Ureter (tissue), 1 donor: ENCODE measurements at places on chromosomes 6 and 20. TPM values are rescaled to one million over a fixed set of nuclear protein-coding genes. Genes with fewer than 3 reads are reported as not detected.

ZNF391 gene
- 8.0 TPM for total RNA-seq

- no peak for DNase-seq
These were observed 563.8 kb downstream of the COL12A1 start for GRCh38 chr6:74642101-74642500.

DNA sequence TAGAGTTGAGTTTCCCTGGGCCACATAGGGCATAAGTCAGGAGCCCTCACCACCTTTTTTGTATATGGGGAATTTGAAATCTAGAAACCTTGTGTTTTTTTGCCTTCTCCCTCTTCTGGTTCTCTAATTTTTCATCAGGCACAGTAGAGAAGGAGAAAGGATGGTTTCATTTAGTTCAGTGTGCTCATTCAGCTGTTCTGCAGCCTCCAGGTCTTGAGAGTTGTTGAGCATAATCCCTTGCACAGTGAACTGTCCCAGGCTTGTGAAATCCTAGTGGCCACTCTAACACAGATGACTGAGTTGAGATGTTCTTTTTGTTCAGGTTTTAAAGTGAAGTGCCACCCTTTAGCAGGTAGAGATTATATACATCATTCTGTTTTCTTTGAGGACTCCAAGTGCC, 183.5 kb downstream of the CDKAL1 start:
- no peak for DNase-seq

DNA sequence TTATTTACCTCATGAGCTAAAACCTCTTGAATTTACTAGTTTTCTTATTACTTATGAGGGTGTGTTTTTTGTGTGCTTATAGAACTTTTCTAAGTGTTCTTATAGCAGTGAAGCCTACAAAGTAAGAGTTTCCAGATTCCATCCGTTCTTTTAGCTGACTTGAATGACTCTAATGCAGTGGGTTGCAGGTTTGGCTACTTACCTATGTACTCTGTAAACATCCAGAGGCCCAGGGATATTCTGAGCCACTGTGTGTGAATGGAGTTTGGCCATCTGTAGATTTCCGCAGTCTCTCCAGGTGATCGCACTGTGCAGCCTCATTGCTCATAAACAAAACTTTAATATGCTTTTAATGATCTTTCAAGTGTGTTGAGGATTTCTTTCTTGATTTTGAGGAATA, 157.8 kb downstream of the MYO6 start:
- DNase-seq = no peak

ADGRB3 gene
- total RNA-seq = 6.7 TPM

DNA sequence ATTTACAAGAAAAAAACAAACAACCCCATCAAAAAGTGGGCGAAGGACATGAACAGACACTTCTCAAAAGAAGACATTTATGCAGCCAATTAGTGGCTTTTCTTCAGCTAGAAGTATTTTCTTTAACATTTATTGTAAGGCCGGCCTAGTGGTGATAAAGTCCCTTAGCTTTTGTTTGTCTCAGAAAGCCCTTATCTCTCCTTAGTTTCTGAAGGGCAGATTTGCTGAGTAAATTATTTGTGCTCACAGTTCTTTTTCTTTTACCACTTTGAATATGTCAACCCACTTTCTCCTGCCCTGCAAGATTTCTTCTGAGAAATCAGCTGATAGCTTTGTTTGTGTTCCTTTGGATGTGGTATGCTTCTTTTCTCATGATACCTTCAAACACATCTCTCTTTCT, 344.0 kb upstream of the SYNCRIP start:
- no peak for DNase-seq

TRIM10 gene
- total RNA-seq = not detected

DNA sequence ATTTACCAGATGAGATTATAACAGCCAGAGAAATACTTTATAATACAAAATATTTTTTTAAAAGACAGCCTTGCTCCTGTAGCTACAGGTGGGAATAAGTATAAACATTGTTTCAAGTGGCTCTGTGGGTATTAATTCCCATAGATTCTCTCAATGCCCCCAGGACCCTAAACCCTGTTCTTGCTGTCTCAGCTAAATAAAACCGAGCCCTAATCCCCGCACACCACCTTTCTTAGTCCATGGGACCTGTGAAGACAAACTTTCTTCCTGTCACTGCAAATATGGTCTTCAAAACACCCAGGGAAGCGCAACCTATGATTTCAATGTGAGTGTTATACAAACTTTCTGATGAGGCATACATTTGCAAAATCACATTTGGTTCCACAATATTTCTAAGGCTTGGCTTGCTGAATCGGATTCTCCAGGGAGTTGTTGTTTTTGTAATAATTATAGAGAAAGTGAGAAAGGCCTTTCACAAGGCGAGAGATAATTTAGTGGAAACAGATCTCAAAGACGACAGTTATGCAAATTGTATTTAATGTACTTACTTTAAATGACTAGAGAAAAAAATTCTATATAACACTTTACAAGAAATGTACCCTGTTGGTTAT, 11.1 kb downstream of the SMLR1 start:
- no peak for DNase-seq

DNA sequence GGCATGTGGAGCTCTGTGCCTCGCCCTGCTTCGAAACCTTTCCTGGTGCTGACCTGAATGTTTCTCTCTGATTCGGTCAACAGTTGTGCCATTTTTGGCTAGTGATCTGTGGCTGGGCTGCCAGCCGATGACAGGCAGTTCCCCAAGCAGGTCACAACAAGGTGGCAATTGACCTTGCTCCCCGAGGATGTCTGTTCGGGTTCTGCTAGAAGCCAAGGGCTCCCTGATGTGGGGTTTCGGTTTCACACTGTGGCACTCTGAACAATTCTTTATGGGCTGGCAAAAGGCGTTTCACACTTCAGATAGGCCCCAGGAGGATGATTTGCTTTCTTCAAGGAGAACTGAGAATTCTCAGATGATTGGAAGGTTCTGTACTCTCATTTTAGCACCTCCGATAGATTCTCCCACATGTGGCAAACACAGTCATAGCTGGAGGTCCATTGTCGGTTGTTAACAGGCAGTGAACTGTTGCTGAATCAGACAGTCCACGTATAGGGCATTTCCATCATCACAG, 135.6 kb downstream of the SLC24A3 start:
- DNase-seq = no peak

- DNase-seq = no peak
These were observed 177.8 kb downstream of the EDN1 start for GRCh38 chr6:12467706-12468670.

TTBK1 gene
- not detected for total RNA-seq

DNA sequence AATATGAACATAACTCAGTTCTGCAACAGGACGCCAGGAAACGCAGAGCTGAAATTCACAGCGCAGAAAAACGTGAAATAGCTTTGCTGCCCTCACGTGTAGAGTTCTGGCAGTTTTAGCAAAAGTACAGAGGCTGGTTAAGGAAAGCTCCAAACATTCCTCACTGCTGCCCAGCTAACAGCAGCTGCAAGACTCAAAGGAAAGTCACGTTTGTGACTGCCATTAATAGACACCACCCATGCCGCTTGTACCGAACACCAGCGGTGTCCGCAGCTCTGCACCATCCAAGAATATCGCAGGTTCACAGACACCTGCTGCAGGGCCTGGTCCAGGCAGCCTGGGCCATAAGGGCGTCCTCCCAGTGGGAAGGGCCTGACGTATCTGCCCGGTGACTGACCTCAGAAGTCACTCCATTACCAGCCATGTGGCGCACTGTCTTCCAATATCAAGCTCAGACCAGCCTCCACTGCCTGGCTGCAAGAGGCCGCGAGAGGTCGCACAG, 61.4 kb downstream of the WDR27 start:
- no peak for DNase-seq

DNA sequence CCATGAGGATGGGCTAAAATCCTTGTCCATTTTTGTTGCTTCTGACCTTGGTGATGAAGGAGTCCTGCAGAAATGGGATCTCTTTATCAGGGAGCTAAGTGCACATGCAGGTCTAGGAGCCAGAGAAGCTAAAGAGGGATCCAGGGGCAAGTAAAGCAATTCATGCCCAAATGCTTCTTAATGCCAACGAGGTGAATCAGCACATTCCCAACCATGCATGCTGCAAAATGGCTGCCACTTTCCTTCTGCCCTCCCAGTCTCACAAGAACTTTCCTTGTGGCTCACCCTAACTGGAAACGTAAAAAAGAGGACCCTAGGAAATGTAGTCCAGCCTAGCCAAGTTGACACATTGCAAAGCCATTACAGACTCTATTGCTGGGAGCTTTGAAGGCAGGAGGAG, 298.4 kb downstream of the MAFB start:
- no peak for DNase-seq
